SJSA1 (cell line): ENCODE measurements at places on chromosomes 4 and X. TPM values are rescaled to one million over a fixed set of nuclear protein-coding genes. Genes with fewer than 3 reads are reported as not detected.

Gene ATP6AP2
- 105 and 116 TPM in 2 replicates for total RNA-seq

Gene ASB9
- total RNA-seq, result 1.4 and 3.4 TPM in 2 replicates

Gene ZFP92
- not detected in 2 replicates for total RNA-seq

Gene VCX3B
- not detected in 2 replicates for total RNA-seq

Gene LDB2
- total RNA-seq, result 8.0 and 16.5 TPM in 2 replicates

DNA sequence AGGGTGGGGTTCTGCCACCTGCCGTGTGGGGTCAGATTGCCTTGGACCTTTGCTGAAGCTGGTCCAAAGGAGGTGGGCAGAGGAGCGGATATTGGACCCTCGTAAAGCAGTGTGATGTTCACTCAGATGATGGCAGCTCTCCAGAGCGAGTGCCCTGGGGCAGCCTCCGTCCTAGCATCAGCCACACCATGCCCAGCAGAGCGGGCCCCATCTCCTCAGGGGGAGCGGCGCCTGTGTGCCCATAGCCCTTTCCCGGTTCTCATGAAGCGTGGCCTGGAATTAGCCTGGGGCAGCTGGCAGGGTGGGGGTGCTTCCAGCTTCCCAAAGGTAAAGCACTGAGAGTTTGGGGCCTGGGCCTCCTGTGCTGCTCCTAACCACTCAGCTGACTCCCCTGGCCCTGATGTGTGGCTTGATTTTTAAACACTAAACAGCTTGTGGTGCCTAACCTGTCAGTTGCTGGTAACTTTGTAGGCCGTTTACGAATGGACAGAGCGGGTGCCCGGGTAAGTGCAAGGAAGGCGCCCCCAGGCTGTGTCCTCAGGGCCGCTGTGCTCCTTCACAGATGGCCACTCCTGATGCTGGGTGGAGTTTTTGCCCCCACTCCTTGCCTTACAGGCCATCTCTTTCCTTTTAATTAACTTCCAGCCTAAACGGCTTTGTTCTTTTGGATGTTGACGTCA lies 36.0 kb downstream of the NOP14 start:
- no peak overlapping the region for H3K27ac ChIP-seq
- no peaks in the 10 kb centered on the region for H3K27me3 ChIP-seq
- H3K4me1 ChIP-seq, result peaks cover 13% of the 10 kb centered on the region
- DNase-seq, result no peak
- no peak overlapping the region for H3K4me3 ChIP-seq
- peaks cover 9% of the 10 kb centered on the region; the same call in 1 of the 2 replicates for H3K36me3 ChIP-seq

DNA sequence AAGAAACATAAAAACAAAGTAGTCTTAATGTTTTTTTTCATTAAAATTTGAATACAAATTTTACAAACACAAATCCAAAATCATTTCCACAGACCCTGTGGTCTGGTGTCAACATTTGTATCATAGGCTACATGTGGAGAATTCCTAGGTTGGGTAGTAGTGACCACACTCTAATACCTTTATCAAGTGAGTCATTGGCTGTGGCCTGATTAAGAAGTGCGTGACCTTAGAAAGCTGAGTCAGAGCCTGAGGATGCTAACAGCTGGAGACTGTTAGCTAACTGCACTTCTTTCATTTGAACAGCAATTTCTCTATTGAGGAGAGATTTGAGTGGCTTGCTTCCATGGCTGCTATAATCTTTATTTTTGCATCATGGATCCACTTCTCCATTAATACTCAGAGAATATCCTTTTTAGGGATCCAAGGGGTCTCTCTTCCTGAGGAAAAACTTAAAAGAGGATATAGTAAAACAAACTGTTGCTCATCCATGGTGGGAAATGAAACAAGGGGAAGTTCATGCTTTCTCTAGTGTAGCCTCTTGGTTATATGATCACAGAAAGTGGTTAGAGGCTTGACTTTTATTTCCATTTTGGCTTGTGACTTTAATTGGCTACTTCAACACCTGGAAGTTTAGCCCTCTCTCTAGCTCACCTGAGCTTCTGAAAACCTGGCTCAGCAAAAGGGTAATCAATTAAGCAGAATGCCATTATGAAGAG lies 335.8 kb downstream of the PABPC4L start:
- no peaks in the 10 kb centered on the region for H3K36me3 ChIP-seq
- H3K27ac ChIP-seq, result peak overlapping the region; percentile 38
- no peak for DNase-seq
- H3K4me3 ChIP-seq, result no peak overlapping the region

GRCh38 chr4:26048950-26049349 lies 134.9 kb downstream of the SMIM20 start:
- H3K4me1 ChIP-seq, result peaks cover 3% of the 10 kb centered on the region; the same call in 1 of the 2 replicates
- no peak for DNase-seq
- no peaks in the 10 kb centered on the region for H3K36me3 ChIP-seq
- peak overlapping the region; percentile 51; the same call in 1 of the 2 replicates for H3K27ac ChIP-seq

GRCh38 chr4:139556724-139557555 lies 921 bp upstream of the SETD7 start:
- H3K27ac ChIP-seq, result no peak overlapping the region
- peaks cover 26% of the 10 kb centered on the region for H3K27me3 ChIP-seq
- H3K4me1 ChIP-seq, result peaks cover 19% of the 10 kb centered on the region
- DNase-seq, result peak; percentile 46
- peaks cover 7% of the 10 kb centered on the region for H3K36me3 ChIP-seq
- H3K4me3 ChIP-seq, result peak overlapping the region; percentile 94

GRCh38 chrX:154013614-154014360 lies 5.9 kb downstream of the IRAK1 start:
- H3K4me1 ChIP-seq, result peaks cover 7% of the 10 kb centered on the region
- no peak overlapping the region for H3K27ac ChIP-seq
- no peak for DNase-seq
- H3K36me3 ChIP-seq, result peaks cover 48% of the 10 kb centered on the region

DNA sequence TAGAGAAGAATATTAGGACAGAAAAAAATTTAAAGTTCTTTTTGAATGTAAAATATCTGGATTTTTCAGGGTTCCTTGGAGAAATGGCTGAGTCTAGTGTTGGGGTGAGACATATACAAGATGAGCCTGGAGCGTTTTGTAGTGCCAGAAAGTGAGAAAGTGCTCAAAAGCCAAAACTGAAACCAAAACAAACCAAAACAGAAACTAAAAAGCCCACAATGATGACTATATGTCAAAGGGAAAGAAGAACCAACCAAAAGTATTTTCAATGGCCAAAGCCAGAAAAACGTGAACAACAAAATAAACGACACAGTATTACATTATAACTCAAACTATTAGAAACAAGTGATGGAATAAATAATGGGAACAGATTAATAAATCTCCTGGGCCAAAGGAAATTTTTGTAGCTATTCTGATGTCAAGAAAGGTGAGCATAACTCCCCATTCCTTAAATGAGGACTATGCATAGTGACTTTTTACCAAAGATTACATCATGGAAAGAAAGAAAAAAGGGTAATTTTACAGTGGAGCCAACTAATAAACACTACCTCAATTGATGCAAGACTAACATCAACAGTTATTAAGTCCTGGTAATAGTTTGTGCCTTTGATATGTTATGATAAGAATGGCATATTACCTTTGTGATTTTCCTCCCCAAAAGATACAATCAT lies 1137.6 kb downstream of the C4orf33 start:
- H3K27ac ChIP-seq, result no peak overlapping the region
- H3K4me1 ChIP-seq, result no peaks in the 10 kb centered on the region
- DNase-seq, result no peak

DNA sequence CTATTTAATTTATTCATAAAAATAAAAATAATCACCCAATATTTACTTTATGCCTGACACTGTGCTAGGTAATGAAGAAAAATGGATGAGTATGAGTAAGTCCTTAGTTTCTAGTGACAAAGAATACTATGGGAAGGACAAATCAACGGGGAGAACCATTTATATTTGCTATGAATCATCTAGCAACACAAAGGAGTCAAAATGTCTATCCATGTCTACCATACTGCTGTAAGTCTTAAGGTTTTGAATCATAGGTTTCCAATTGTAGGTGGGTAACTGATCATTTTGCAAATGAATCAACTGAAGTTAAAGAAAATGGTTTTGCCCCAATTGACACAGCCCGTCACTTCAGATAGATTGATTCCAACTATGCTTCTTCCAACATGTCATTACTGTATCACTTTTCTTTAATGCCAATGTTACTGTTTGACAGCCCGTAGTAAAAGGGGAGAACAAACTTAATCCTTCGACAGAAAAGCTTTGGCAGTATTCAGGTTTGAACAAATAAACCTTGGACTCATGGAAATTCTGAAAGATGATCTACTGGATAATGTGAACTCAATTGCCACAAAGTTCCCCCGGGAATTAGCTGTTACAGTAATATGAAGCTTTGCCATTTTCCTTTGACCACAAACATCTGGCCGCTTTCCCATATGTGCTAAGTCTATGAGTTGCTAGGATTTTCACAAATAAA lies 3.2 kb downstream of the TDO2 start:
- H3K4me3 ChIP-seq, result no peak overlapping the region
- no peaks in the 10 kb centered on the region for H3K27me3 ChIP-seq
- H3K27ac ChIP-seq, result 0 out of 2 replicates have a peak overlapping the region, but pooled peaks have one; percentile 10
- H3K36me3 ChIP-seq, result no peaks in the 10 kb centered on the region
- peak; percentile 50 for DNase-seq

DNA sequence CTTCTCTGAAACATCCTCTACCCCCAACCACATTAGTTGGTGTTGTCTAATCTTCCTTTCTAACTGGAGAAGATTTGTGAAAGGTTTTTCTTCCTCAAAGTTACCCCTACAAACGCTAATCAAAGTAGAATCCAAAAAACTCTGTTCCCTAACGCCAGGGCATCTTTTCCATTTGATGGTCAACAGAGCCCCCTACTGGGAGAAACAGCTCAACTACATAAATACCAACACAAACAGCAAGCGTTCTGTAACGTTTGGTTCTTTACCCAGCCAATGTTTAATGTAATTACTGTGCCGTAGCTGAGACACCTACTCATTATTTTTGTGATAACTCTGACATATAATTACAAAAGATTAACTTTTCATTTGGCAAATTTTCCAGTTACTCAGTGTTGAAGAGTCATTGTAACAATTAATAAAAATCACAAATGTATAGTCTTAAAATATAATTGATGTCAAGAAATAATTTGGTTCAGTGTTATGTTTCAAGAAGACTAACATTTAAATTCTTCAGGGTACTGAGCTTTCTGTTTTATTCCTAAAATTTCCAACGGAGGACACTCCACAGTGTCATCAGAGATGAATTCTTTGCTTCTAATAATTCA lies 94.9 kb upstream of the TBC1D9 start:
- H3K27ac ChIP-seq, result no peak overlapping the region
- no peak overlapping the region for H3K4me3 ChIP-seq
- H3K27me3 ChIP-seq, result 0 out of 2 replicates have a peak, but pooled peaks cover 3% of the 10 kb centered on the region
- no peaks in the 10 kb centered on the region for H3K4me1 ChIP-seq
- H3K36me3 ChIP-seq, result no peaks in the 10 kb centered on the region

- DNase-seq, result no peak
- H3K36me3 ChIP-seq, result no peaks in the 10 kb centered on the region
- H3K4me3 ChIP-seq, result no peak overlapping the region
- H3K27me3 ChIP-seq, result no peaks in the 10 kb centered on the region
- 0 out of 2 replicates have a peak, but pooled peaks cover 5% of the 10 kb centered on the region for H3K4me1 ChIP-seq
Measured at GRCh38 chr4:37927434-37927833, 32.8 kb upstream of the PTTG2 start.

DNA sequence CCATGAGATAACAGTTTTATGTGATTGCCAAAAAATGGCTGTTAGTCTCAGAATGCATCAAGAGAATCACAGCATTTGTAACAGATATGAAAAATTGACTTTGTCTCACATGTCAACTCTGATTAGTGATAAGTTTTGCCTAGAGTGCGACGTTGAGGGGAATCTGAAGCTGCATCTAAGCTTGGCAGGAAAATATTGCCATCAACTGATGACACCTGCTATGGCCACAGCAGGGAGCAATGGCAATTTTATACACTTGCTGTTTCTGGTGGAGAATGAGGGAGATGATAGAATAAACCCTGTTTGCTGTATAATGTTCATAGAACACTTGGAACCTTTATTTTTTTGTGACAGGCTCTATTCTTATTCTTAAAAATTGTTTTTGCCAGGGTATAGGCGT lies 205.4 kb upstream of the GNPDA2 start:
- no peak for DNase-seq
- no peaks in the 10 kb centered on the region for H3K36me3 ChIP-seq
- H3K27ac ChIP-seq, result no peak overlapping the region
- H3K27me3 ChIP-seq, result no peaks in the 10 kb centered on the region
- no peaks in the 10 kb centered on the region for H3K4me1 ChIP-seq

- H3K4me1 ChIP-seq, result peaks cover 5% of the 10 kb centered on the region; the same call in 1 of the 2 replicates
- DNase-seq, result no peak
Measured at GRCh38 chrX:119226446-119226845, 9.6 kb upstream of the PGRMC1 start.

GRCh38 chr4:54586320-54586955 lies 71.3 kb upstream of the KIT start:
- no peaks in the 10 kb centered on the region for H3K36me3 ChIP-seq
- H3K4me3 ChIP-seq, result no peak overlapping the region
- H3K27ac ChIP-seq, result no peak overlapping the region
- peaks cover 9% of the 10 kb centered on the region; the same call in 1 of the 2 replicates for H3K27me3 ChIP-seq

DNA sequence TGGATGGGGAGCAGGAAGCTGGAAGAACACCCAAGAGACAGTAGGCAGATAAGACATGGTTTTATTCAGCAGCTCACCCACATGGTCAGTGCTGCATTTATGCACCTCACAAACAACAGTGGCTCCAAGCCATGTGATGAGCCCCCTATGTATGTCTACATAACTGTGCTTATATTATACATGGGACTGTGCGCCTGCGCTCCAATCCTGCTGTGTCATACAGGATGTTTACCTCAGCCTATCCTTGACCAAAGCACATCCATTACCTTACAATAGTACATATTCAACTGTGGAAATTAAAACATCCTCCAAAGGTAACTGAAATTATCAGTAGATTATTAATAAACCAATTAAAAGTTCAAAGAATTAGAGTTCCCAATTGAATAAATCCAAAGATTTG lies 44.1 kb upstream of the SGMS2 start:
- H3K4me3 ChIP-seq, result no peak overlapping the region
- H3K4me1 ChIP-seq, result no peaks in the 10 kb centered on the region
- H3K36me3 ChIP-seq, result no peaks in the 10 kb centered on the region
- H3K27ac ChIP-seq, result no peak overlapping the region

DNA sequence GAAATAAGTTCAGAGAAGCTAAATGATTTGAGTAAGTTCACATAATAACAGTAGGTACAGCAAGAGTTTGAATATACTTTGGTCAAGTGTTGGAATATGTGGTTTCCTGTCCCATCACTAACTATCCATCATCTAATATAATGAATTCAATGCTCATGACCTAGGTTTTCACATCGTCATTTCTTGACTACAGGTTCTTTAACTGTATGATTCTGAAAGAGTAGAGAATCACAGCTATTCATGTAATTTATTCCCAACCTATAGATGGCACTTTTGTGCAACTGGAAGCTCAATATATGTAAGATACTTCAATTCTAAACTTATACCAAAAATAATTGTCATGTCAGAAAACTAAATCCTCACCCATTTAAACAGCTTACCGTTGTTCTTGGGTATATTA lies 53.1 kb downstream of the TIGD2 start:
- H3K27ac ChIP-seq, result no peak overlapping the region
- H3K36me3 ChIP-seq, result no peaks in the 10 kb centered on the region

DNA sequence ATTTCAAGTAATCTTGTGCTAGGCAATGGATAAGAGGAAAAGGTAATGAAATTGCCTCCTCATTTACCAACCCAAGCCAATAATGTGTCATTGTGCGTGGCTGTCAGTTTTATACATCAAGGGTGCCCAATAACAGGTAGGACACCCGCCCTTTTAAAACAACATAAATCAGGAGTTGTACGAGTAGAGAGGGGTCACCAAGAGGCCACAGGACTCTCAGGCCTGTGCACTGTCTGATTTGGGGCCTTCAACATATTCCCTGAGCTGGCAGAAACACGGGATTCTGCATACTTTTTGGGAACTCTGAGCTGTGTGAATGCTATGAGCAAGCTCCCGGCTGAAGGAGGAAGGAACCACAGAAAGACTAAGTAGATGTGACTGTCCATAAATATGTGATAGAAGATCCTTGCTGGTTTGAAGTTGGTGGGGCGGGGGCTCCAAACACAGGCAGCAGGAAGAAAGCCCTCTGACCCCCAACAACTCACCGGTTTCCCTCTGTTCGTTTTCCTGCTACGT lies 82.7 kb upstream of the MAML3 start:
- H3K27me3 ChIP-seq, result no peaks in the 10 kb centered on the region
- H3K36me3 ChIP-seq, result no peaks in the 10 kb centered on the region
- no peak overlapping the region for H3K4me3 ChIP-seq
- no peak overlapping the region for H3K27ac ChIP-seq
